ENCODE measurements at places on chromosomes 11 and 22.

DNA sequence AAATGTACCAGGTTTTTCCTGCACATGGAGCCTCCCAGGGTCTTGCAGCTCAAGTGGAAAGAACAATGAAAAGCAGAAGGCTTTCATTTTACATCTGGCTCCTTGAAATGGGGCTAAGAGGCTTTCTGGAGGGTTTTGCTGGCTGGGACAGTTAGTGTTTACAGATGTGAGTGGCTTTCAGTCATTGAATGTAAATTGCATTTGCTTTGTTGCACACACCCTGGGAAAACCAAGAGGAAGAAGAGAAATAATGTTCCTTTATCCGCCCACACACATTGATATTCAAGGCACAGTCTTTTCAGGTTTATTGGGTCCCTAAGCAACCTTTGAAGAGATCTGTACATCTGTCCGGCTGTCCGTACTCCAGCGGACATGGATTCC, 144.5 kb downstream of the SPON1 start:
- DNase-seq = no peak

- DNase-seq = no peak
Measured at GRCh38 chr11:65129649-65130441, 4.5 kb downstream of the SYVN1 start.

- DNase-seq = no peak
Measured at GRCh38 chr11:112481431-112481830, 220.8 kb upstream of the PLET1 start.

- no peak for DNase-seq
Measured at GRCh38 chr22:43238526-43239006, 51.6 kb upstream of the TTLL12 start.

DNA sequence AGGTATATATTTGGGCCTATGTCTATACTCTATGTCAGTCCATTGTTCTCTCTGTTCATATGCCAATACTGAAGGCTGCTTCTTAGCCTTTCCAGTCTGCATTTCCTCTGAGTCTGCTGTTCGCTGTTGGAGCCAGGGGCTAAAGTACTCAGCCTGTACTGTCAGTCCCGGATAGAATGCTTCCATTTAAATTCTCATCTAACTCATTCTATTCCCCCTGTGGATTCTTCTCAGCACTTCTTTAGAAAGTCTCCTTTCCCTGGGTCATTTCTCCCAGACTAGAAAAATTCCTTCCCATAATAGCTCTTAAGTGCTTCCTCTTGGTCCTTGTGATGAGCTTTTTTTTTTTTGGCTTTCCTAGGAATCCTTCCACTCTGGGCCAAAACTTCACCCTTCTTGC, 293.1 kb downstream of the KIRREL3 start:
- no peak for DNase-seq

- DNase-seq = no peak
Measured at GRCh38 chr11:66849501-66850234, 6.4 kb downstream of the RCE1 start.

DNA sequence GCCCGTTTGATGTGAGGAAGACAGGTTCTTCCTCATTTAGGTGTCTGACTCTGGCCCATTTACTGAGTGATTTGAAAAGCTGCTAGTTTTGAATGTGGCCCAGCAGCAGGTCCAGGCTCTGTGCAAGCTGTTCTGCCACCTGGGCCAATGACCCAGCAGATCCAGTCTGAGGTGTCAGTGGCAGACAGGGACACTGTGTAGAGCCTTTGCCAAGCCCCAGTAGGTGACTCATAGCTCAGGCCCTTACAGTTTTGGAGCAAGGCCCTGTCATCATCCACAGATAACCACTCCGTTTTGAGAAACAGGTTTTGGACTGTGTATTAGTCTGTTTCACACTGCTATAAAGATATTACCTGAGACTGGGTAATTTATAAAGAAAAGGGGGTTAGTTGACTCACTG, 23.9 kb downstream of the TSPAN32 start:
- peak; percentile 63 for DNase-seq

DNA sequence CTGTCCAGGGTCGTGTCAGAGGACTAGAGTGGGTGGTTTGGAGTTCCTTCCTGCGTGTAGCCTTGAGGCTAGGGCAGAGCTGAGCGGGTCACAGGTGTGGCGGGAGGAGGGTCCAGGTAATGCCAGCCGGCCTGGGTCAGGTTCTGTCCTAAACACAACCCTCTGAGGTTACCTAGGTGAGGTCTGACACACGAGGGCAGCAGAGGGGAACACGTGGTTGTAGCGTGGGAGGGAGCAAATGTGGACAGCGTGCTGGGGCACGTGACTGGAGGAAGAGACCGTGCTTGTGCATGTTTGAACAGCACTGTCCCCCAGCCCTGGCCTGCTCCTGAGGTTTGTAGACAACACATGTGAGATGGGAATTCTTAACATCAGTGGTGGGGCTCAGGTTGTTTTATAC, 13.1 kb downstream of the MOV10L1 start:
- no peak for DNase-seq

GRCh38 chr11:44620328-44620725, 54.9 kb downstream of the CD82 start:
- DNase-seq = no peak

DNA sequence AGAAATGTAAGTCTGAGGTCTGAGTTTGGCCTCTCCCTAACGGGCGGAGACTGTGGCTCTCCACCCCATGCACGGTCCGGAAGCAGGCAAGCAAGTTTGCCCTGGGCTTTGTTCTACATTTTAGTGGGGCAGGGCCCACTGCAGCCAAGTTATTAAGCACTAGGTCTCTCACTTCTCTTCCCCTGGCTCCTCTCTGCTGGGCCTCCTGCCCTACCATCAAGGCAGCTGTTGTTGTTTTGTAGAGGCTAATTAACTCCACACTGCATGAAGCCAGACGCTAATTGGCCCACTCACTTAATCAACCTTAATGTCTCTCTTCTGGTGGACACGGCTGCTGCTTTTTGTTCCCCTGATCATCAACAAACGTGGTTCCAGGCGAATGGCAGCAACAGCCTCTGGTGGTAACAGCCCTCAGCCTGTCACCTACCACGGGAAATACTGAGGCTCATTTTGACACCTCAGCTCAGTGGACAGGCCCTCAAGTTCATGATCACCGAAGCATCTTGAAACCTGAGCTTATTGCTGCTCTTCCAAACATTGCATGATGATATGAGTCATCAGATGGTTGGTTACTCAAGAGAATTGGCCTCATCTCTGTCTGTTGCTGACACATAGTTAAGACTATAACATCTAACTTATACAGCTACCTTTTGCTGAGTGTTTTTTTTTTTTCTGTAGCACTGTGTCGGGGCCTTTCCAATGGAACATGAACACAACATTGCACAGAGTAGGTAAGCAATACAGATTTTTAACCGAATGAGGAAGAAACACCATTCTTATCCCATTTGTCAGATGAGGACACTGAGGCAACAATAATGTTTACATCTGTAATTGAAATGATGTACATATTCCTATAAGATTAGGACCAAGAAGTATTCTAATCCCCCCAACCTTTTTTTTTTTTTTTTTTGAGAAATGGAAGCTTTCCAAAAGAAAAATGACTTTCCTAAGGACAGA, 20.8 kb upstream of the LMO2 start:
- peak; percentile 86 for DNase-seq

DNA sequence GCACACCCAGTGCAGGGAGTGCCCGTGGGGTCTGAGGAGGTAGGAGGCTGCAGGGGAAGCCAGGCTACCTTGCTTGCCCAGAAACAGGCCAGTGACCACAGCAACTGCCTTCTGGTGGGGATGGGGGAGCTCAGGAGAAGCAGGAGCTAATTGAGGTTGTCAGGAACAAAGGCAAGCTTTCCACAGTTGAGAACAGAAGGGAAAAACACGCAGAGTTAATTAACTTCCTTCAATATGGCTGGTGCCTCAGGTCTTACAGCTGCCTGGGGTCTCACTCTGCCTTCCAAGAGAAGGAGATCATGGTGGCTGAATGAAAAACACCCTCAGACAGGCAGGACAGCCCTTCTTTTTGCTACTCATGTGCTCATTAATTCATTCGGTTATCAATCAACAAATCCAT, 127.9 kb upstream of the SYT13 start:
- DNase-seq = no peak

- no peak for DNase-seq
Measured at GRCh38 chr11:133942577-133942976, 14.2 kb downstream of the IGSF9B start.

GRCh38 chr22:40043081-40043480, 48.3 kb downstream of the FAM83F start:
- peak; percentile 40 for DNase-seq

DNA sequence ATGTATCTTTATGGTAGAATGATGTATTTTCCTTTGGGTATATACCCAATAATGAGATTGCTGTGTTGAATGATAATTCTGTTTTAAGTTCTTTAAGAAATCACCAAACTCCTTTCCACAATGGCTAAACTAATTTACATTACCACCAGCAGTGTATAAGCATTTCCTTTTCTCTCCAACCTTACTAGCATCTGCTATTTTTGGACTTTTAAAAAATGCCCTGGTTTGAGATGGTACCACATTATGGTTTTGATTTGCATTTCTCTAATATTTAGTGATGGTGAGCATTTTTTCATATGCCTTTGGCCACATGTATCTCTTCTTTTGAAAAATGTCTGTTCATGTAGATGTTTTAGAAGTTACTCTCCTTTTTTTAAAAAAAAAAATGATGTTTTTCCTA, 142.0 kb downstream of the METTL15 start:
- no peak for DNase-seq

- DNase-seq = no peak
Measured at GRCh38 chr22:22089459-22090308, 107.1 kb upstream of the TOP3B start.

GRCh38 chr11:69094111-69094914, 45.6 kb downstream of the TPCN2 start:
- no peak for DNase-seq

- no peak for DNase-seq
Measured at GRCh38 chr22:32446321-32446720, 17.9 kb downstream of the BPIFC start.

DNA sequence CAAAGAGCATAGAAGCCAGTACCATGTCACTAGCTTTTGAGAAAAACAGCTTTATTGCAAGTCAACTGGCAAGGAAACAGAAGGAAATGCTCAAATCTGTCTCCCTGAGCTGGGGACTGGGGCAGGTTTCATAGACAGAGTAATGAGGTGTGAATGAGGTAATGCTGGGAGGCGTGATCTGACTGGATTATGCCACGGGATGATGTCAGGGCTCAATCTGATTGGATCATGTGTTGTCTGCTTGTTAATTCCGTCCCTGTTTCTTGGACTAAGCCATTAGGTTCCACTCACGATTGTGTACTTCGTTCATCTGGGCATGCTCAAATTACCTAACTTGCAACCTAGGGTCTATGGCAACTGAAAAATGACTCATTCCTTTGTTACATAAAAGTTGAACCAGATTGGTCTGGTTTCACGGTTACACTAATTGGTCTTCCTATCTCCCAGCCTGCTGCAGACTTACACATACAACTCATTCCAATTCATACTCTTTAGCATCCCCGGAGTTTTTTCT, 20.2 kb upstream of the OR10A5 start:
- no peak for DNase-seq

- no peak for DNase-seq
Measured at GRCh38 chr11:134658481-134659225, 246.6 kb upstream of the B3GAT1 start.

DNA sequence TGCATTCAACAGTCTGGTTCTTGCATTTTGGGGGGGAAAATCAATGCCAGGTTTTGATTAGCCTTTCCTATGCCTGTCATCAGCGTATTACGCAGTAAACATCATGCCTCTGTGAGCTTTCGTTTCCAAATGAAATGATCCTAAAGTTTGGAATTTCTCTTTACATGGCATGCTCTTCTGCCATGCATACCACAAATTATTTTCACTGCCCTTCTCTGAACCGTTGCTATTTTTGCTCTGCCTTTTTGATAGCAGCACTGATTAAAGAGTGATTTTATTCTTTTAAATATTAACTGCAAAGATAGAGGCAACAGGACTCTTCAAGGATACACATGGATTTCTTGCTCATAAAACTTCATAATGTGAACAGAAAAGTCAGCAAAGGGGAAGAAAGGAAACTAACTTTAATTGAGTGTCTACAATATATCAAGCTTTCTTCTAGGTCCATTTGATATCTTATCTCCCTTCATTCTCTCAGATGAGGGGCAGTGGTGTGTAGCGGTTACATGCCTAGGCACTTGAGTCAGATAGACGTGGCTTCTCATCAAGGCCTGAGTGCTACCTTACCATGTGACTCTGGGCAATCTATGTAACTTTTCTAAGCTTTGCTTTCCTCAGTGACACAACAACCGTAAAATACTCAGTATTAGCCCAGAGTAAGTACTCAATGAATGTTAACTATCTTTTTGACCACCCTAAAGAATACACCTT, 25.0 kb upstream of the FZD4 start:
- DNase-seq = no peak

DNA sequence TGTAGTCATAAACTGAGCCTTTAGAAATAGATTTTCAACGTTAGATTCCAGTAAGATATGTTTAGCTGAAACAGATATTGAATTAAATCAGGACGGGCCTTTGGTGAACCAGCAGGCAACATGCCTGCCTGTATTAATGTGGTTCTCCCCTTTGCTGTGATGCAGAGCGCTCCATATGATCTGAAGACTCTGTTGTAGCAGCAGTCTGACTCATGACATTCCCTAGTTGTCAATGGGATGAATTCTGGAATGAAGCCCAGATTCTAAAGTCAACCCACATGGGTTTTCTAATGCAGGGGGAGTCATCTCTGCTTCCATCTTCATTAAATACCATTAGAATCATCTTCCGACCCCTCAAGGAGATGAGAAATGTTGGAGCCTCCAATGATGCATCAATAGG, 864.5 kb downstream of the NTM start:
- DNase-seq = peak; percentile 67

All from GM03348 (cell line).